ENCODE measurements at places on chromosomes 6 and 20. TPM values are rescaled to one million over a fixed set of nuclear protein-coding genes. Genes with fewer than 3 reads are reported as not detected.
A peak's percentile ranks its signal among the peaks of the same experiment; 100 is the strongest.

- DNase-seq: peak; percentile 38
Measured at GRCh38 chr6:56764081-56764566, 121.4 kb upstream of the DST start.

Gene CGAS
- total RNA-seq: 25.5 TPM

- DNase-seq: no peak
Measured at GRCh38 chr20:22825076-22825475, 210.0 kb upstream of the SSTR4 start.

- peak; percentile 67 for DNase-seq
Measured at GRCh38 chr6:149854532-149854931, 9.6 kb downstream of the LRP11 start.

DNA sequence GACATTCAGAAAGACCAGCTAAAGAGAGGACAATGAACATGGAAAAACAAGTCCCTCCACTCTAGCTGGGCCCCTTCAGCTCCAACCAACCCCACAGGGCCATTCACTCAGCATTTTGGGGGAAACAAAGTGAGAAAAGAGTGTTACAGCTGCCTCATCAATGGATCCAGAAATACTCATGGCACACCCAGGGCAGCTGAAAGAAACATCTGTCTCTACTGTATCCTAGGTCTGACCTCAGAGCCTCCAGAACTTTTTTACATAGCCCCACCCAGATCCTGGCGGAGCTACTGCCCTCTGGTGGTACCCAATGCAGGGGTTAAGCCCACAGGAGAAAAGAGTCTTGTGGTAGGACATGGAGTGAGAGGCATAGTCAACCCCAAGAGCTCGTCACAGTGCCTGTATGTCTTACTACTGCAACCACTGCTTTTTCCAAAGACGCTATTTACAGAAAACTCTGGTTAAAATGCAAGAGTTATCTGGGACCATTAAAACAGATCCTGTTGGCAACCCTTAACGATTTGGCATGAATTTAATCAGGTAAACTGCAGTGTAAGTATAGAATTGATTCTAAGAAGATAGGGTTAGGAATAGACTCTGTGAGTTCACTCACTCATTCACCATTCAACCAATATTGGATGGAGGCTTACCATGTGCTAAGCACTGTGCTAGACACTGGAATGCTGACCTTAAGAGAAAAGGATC is 37.4 kb upstream of the FAM83C start:
- no peak for DNase-seq

DNA sequence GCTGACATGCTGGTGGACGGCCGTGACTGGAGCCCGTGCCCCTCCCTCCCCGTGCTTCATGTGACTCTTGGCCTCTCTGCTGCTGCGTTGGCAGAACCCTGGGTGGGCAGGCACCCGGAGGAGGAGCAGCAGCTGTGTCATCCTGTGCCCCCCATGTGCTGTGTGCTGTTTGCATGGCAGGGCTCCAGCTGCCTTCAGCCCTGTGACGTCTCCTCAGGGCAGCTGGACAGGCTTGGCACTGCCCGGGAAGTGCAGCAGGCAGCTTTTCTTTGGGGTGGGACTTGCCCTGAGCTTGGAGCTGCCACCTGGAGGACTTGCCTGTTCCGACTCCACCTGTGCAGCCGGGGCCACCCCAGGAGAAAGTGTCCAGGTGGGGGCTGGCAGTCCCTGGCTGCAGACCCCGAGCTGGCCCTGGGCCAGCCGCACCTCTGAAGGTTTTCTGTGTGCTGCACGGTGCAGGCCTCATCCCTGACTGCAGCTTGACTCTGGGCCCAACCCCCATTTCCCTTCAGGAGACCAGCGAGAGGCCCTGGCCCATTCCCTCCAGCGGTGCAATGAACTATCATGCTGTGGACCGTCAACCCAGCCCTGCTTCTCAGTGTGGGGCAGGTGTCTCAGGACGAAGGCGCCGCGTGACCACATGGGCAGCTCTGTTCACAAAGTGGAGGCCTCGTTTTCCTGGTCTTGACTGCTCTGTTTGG is 8.1 kb downstream of the NPBWR2 start:
- DNase-seq: peak; percentile 27
